Adipocyte (in vitro differentiated cells): ENCODE measurements at places on chromosomes 3 and 15.

DNA sequence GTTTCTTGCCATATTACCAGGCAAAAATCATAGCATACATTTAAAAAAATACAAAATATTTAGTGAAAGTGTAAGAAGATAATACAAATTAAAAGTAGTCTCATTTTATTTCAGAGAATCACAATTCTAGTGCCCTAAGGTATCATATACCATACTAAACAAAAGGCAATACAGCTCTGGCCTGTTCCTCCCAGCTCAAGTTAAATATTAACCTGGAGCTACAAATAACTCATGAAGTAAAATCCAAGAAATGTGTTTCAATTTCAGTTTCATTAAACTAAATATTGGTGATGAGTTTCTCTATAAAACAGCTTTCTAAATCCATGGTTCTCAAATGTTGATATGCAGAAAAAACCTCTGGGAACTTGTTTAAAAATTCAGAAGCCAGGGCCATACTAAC, 67.7 kb downstream of the INO80 start:
- DNase-seq, result no peak

- DNase-seq, result no peak
These were observed 47.1 kb downstream of the PDIA5 start for GRCh38 chr3:123113889-123114450.

GRCh38 chr15:91499774-91500383, 353.6 kb upstream of the SLCO3A1 start:
- no peak for DNase-seq

DNA sequence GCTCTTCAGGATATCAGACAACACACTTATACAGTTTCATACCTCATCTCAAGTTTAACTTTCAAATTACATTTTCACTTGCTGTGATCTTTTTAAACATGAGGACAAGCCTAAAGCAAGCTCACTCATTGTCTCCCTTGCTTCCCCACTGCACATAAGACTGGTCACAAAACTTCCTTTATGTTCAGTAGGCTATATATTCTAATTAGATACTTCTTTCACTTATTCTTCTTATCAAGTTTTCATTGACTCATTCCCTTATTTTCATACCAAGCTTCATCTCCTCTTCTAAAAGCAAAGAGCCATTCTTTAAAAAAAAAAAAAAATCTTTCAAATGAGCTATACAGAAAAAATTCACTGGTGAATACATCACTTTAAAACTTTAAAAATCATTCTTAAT, 62.6 kb downstream of the ESYT3 start:
- DNase-seq, result no peak

GRCh38 chr3:66532613-66533012, 31.8 kb upstream of the LRIG1 start:
- DNase-seq, result peak; percentile 10

GRCh38 chr15:27870320-27870719, 228.8 kb downstream of the OCA2 start:
- DNase-seq, result no peak

DNA sequence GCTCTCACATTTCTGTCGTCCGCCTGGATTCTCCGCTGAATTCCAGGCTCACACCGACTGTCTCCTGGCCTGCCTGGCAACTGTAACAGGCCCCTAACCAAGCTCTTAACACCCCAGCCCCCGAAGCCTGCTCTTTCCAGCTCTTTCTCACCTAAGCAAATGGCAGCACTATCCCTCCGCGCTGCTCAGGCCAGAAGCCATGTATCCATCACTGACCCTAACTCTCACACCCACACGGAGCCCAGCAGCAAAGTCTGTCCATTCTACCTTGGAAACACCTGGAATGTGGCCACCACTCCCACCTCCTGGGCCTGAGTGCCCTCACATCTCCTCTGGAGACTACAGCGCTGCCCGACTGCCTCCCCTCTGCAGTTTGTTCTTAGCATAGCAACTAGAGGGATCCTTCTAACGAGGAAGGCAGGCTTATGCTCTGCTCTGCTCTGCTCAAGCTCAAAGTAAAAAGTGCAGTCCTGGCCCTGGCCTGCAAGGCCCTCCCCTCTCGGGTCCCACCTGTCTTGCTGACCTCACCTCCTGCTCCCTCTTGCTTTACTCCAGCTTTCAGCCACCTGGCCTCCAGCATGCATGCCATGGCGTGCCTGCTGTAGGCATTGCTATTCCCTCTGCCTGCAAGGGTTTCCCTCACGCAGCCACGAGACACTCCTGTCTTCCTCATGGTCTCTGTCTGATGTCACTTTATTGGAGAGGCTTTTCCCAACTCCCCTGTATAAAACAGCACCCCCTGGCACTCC, 27.2 kb downstream of the FEM1B start:
- DNase-seq, result no peak

DNA sequence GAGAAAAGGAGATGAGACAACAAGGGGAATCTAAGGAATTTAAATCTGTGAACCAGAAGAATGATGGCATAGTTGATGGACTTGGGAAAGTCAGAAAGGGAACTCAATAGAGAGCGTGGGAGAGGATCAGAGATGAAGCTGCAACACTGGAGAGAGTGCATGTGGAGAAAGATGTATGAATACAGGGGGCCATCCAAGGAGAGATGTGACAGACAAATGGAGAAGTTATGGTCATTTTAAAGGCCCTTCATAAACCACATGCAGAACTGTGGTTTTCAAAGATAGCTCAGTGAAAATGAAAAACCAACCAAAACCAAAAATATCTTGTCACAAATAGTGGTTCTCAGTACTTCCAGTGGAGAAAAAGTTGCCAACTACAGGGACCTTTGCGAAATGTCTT, 265.2 kb downstream of the SUCLG2 start:
- no peak for DNase-seq

GRCh38 chr15:25771338-25771706, 91.8 kb downstream of the ATP10A start:
- peak; percentile 13 for DNase-seq

DNA sequence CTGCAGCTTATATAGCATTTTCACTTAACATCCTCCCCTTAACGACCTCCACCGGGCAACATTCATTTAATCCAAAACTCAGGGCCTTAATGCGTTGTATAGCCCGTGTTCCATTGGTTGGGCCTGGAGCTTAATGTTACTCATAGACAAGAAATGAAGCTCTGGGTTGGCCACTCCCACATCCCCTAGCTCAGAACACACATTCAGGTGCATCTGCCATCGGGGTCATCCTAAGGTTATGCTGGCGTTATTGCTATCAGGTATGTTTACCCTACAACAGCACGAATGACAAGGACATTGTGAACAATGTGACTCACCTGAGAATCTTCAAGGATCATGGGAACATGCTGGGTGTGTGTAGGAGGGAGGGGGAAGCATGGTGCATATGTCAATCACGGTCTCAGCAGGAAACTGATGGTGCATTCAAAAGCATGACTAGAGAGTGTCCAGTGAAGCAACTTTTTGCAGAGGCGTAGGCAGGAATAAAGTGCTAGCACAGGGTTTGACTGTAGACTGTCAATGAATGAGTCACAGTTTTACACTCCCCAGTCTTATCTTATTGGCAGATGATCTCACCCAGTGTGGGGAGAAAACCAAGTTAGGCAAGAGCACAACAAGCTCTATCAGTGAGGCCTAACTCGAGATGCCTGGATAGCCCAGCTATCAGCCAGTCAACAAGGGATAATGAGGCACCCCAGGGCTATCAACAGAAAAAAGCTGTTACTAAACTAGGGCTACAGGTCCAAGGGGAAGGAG, 402.1 kb upstream of the MCTP2 start:
- DNase-seq, result no peak

- DNase-seq, result no peak
These were observed 35.5 kb upstream of the CD47 start for GRCh38 chr3:108126348-108126747.

- DNase-seq, result no peak
These were observed at the start of gene SH2D7 for GRCh38 chr15:78092261-78093041. TSS of gene SH2D7 (plus strand) at chr15:78092561. CDS start at chr15:78092585, 24 bp downstream.

DNA sequence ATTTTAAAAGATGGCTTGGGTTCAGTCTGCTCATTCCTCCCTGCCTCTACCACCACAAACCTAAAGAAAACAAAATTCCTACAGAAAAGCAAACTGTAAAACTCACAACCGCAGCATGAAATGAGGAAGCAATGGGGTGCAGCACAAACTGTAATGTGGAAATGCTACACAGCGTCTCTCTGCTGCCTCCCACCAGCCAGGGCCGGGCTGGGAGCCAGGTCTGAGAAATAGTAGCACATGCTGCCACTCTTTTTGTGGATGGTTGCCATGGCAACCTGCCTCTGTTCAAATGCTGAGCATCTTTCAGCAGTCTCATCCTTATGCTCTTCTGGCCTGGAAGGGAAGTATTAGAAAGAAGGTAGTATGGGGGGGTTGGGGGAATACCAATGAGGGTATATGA, 55.4 kb downstream of the EOMES start:
- DNase-seq, result peak; percentile 84

DNA sequence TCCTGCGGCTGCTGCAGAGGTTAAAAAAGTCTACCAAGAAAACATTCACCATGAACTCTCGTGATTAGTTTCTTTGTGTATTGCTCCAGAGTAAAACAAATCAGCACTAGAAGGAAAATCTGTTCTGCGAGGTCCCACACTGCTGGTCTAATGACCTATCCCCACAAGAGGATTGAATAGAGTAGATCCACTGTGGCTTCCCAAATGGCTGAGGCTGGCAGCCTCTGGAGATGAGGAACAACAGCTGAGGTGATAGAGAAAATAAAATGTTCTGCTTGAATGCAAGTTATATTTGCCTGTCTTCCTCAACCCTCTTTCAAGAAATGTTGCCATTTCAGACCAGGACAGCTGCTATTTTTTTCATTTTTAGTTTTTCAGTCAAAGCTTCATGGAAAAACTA, 883.3 kb downstream of the CADM2 start:
- no peak for DNase-seq

DNA sequence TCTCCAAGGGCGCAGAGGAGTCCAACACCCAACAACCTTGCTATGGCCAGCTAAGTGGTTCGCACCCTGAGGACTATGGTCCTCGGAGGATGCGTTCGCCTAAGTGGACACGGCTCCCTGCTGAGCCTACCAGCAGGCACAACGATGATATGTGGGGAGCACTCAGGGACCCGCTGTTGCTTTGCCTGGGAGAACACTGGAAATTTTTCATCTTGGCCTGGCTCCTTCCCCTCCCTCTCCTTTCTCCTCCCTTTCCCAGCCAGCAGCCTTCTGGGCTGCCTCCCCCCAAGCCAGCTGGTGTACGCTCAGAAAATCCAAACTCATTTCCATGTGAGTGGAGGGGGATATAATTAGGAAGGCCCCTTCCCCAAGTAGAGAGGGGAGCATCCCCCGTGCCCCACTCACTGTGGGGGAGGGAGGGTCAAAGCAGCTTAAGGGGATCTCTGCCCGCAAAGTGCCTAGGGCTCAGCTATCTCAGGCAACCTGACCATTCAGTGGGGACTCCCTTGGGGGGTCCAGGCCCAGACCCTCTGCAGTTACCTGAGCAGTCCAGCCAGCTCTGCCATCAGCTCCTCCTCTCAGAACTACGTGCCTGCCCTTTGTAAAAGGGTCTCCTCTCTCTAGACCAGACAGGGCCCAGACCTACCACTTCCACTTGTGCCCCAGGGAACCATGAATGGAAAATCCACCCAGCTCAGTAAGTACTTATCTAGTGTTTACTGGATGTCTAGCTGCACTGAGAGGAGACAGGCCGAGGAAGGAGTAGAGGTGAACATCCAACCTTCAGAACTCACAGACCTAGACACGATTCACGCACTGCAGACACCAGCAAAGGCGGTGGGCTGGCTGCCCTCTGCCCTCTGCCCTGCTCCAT, 742 bp upstream of the SEMA7A start:
- no peak for DNase-seq

DNA sequence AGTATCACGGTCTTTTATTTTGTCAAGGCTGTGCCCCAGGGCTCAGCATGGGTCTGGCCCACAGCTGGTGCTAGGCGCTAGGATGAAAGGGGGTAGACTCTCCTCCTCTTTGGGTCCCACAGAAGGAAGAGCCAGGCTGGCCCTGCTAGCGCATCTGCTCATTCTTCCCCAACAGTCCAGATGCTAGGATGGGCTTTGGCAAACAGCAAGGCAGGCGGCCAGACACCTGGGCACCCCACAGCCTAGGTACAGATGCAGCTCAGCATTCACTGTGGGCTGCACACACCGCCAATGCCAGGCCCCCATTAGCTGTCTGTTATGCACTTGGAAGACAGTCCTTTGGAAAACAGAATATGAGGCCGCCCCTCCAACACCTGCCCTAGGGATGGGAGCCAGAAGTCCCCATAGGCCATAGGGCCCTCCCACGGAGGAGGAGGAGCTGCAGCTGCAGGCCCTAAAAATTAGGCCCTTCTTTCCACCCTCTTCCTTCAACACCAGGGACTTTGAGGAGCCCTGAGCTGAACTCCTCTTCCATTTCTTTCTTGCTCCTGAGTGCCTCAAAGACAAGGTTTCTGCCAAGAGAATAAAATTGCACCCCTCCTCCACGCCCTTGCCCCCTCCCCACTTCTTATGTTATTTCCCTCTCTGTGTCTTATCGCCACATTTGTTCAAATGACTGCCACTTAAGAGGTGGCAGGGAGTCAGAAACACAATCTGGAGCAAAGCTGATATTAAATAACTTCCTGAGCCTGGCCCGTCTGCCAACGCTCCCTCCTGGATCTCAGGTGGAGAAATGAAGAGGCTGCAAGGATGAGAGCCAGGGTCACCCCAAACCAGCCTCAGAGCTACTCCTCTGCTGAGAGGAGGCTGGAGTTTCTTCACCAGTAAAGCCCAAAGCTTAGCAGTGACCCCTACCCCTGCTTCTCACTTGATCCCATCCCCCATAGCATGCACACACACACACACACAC, 13.7 kb downstream of the NTRK3 start:
- DNase-seq, result no peak

GRCh38 chr3:49119439-49119838, 1.2 kb downstream of the USP19 start:
- peak; percentile 11 for DNase-seq

DNA sequence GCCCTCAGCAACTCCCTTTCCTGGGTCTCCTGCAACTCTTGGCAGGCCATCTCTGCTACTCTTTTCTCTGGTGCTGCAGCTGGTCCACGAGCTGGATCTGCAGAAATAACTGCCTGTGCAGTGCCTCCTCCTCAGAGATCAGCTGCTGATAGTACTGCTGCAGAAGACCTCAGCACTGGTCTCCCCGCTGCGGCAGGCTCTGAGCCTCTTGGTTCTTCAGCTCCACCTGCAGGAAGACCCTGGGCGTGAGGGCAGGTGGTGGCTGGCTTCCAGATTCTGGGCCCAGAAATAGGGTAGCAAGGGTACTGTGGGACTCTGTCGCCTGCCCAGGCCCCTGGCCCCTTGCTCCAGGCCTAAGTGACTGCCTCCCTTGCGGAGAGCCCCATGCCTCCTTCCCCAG, 79.7 kb upstream of the C2CD4B start:
- DNase-seq, result no peak

DNA sequence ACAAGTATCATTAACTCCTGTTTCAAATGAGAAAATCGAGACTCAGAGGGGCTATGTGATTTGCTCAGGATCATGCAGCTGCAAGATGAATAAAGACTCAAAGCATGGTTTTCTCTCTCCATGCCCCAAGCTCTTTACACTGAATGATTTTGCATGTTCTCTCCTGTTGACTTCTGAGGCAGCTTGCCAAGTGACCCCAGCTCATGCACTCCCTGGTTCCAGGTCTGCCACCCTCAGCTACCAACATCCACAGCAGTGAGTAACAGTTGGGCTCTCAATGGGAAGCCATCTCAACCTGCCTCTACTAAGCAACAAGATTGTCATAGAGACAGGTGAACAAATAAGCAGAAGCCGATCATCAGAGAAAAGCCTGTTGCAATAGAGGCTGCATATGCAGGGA, 116.9 kb upstream of the GADL1 start:
- no peak for DNase-seq

GRCh38 chr3:104987859-104988258, 378.9 kb upstream of the ALCAM start:
- no peak for DNase-seq
